ENCODE measurements at places on chromosomes 6 and 20.

- DNase-seq, result no peak
Measured at GRCh38 chr6:147741389-147741788, 232.9 kb downstream of the SAMD5 start.

DNA sequence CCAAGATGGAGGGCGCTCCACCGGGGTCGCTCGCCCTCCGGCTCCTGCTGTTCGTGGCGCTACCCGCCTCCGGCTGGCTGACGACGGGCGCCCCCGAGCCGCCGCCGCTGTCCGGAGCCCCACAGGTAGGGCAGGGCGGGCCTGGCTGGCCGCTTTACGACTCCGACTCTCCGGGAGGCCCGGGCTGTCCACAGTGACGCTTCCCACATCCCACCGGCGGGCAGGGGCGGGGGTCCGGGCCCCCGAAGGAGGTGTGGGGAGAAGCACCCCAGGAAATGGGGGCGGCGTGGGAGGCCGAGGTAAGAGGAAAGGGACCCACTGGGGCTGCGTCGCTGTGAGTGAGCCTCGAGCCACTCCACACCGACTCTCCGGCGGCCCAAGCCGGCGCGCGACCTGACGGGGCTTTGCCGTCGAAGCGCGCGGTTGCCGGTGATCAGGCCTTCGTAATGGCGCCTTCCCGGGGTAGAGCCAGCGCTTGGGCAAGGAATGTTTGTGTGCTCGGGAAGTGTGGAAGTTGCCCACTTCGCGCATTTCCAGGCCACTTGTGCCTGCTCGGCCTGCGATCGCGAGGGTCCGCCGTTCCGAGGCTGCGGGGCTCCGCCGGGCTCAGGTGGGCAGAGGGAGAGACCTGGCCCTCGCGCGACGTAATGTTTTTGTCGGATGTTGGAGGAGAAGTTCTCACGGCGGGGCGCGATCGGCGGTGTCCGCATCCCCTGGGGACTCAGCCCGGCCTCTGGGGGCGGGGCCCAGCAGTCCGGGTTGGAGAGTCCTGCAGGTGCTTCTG lies 427 bp downstream of the GINM1 start:
- peak; percentile 48 for DNase-seq

DNA sequence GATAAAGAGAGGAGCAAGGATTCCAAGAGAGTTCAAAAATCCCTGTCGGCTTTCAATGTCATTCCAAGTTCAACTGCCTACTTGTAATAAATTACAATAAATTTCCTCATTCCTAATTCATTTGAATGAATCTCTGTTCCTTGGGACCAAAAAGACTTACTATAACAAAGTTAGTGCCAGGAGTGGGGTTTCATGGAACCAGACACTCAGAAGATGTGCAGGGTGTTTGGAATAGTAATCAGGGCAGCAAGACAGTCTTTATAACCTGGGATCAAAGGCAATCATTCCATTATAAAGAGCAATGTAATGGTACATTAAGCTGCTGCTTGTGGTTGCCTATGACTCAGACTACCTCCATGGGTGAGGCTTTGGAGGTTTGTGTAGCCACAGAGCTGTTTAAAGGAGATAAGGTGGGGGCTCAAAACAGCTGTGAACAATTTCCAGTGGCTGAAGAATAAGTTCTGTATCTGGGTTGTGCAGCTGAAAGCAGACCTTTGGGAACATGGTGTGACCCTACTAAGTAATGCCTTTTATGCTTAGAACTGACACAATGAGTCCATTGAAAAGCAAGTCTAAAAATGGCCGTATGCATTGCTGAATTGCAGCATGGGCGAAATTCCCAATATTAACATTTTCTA lies 159.9 kb downstream of the LINC00237 start:
- DNase-seq, result no peak

DNA sequence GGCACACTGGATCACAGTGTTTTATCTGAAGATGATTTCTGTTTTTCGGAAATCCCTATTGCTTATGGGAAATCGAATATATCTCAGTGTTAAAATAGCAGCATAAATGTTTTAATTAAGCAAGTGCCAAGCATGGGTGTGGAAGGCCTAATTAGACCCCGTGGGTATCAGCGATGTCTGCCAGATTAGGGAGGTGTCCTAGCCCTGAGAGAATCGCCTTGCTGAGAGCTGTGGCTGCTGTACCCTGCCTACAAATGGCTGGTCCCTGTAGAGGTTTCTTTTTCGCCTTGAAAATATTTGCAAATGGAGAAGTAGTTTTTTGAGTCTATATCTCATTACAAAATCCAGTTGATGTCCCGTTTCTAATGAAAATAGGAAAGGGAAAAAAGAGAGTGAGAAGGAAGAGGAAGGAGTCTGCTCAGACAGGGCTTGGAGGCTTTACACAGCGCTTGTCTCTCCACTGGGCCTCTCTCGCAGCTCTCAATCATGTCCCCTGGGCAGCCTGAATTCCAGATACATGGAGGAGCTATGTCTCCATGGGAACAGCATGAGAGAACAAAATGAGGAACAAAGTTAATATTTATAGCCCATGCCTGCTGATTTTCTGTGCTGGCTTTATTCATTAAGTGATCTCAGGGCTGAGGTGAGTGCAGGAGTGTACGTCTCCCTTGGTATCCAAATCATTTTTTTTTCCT lies 35.2 kb upstream of the BCLAF1 start:
- DNase-seq, result no peak

DNA sequence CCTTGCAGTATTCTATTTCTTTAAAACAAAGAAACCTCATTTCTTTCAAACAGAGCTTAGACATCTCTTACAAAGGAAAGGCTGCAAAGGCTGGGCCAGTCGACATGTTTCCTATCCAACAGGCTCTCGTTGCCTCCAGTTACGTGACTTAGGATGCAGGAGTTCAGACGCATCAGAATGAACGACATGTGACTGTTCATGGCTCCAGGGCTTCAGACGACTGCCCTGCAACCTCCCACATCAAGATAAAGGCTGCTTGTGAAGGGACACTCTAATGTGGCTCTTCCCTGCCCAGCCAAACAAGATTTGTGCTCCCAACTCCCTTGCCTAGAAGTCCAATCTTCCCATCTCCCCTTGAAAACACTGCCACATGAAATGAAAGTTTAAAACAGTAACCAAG lies 14.3 kb upstream of the NEDD9 start:
- no peak for DNase-seq

DNA sequence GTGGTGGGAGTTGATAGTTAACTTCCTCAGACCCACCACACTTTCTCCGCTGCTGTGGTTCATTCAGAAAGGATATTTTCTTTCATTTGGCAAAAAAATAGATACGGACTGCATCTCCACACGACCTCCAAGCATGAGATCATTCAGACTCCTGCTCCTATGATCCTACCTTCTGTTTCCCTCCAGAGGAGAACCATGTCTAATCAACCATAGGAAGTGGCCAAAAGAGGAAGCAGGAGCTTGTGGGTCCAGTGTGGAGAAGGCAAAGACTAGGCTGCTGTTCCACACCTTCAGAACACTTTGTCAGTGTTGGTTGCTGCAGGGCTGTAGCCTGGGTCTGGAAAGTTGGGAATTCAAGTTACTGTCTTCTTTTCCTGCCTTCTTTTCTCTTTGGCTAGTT lies 10.6 kb upstream of the KIF13A start:
- no peak for DNase-seq

- DNase-seq, result no peak
Measured at GRCh38 chr6:162251257-162251656, 476.3 kb downstream of the PRKN start.

- DNase-seq, result no peak
Measured at GRCh38 chr20:9597547-9597946, 83.2 kb downstream of the LAMP5 start.

DNA sequence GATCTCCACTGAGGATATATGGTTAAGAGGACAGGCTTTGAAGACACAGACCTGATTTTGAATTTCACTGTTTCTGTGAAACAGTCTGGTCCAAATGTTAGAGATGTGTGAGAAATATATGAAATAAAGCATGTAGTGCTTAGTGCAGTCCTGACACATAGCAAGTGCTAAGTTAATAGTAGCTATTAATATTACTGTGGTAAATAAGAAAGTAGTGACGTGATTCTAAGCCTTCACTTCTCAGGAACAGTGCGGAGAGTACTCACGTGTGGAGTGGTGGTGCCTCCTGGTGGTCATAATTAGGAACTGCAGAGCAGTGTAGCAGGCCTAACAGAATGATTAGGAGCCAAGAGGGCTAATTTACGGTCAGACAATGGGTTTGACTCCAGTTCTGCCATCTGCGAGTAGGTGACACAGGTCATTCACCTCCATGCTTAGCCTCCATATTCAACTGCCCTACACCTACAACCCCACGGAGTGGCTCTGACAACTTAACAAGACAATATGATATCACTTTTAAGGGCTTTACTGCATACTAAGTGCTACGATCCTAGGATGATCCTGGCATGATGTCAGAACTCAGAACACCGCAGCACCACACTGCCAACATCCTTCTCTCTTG lies 106.2 kb downstream of the JPH2 start:
- DNase-seq, result peak; percentile 66

GRCh38 chr6:126672649-126673048 lies 332.7 kb downstream of the CENPW start:
- no peak for DNase-seq

DNA sequence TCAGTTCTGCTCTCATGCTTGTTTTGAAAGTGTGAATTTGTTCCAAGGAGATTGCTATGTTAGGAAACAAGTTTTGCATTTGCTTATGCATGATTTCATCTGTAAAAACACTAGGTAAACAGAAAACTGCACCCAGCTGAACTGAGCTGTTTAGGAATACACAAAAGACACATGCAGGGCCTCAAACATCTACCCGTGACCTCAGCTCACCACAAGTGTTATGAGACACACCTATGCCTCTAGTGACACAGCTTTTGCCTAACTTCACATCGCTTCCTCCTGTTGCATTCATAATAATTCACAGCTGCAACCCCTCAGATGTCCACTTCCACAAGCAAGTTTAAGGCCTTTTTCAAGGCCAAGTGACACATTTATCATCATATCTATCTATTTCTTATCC lies 98.0 kb upstream of the SLC24A3 start:
- DNase-seq, result no peak

- no peak for DNase-seq
Measured at GRCh38 chr6:113626475-113626874, 230.7 kb upstream of the MARCKS start.

GRCh38 chr6:1116149-1116548 lies 195.7 kb upstream of the FOXQ1 start:
- no peak for DNase-seq

- no peak for DNase-seq
Measured at GRCh38 chr6:10315034-10315433, 99.8 kb downstream of the TFAP2A start.

DNA sequence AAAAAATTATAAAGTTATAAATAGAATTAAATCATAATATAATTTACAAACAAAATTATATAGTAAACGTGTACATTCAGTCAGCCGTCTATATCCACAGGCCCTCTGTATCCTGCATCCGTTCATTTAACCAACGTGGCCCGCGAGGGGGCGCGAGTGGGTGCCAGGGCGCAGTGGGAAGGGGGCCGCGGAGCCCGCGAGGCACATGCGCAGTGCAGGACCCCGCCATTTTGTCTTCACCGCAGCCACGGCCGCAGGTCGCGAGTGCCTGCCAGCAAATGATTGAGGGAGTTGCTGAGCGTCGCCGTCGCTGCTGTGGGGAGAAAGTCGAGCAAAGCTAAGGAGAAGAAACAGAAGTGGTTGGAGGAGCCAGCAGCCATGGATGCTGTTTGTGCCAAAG lies 53.4 kb upstream of the ECI2 start:
- no peak for DNase-seq

- no peak for DNase-seq
Measured at GRCh38 chr20:15342991-15343523, 1005.6 kb upstream of the FLRT3 start.
